ENCODE measurements at places on chromosomes 5 and 9. TPM values are rescaled to one million over a fixed set of nuclear protein-coding genes. Genes with fewer than 3 reads are reported as not detected.

DNA sequence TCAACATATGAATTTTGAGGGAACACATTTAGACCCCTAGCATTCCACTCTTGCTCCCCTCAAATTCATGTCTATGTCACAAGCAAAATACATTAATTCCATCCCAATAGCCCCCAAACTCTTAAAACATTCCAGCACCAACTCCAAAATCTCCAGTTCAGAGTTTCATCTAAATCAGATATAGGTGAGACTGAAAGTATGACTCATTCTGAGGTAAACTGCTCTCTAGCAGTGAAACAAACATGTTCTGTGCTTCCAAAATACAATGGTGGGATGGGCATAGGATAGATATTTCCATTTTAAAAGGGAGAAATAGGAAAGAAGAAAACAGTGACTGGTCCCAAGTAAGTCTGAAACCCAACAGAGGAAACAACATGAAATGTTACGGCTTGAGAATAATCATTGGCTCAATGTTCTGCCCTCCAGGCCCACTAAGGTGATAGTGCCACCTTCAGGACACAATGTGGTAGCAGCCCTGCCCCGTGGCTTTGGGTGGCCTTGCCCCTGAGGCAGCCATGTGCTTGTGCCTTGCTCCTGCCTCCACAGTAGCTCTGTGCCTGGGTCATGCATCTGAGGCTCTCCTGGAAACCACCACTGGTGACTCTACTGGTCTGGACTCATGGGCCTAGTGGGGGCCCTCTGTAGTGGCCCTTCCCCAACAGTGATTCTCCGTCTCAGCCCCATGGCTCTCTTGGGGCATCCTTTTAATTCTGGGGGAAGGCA lies 36.4 kb upstream of the IPPK start:
- DNase-seq, result no peak

Gene CARD19
- polyA plus RNA-seq, result 37.3 TPM

DNA sequence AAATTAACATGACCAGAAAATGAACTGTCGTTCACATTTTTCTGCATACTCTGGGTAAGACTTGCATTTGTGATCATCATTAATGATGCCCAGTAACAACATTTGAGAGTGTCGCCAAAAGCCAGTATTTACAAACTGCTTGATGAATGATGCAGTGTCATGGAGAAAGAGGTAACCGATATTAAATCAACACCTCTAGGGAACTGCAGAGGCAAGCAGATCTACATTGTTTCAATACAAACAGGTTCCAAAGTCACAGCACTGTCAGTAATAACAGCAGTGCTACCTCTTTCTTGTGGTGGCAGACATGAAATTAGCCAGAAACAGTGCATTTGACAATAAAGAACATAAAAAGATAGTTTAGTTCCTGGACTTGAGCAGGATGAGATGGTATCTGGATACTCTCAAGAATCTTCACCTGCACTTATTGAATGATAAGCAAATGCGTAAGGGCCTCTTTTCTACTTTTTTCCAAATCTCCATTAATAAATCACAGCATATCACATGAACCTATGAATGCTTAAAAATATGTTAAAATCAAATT lies 456.6 kb downstream of the ARHGEF28 start:
- DNase-seq, result no peak

DNA sequence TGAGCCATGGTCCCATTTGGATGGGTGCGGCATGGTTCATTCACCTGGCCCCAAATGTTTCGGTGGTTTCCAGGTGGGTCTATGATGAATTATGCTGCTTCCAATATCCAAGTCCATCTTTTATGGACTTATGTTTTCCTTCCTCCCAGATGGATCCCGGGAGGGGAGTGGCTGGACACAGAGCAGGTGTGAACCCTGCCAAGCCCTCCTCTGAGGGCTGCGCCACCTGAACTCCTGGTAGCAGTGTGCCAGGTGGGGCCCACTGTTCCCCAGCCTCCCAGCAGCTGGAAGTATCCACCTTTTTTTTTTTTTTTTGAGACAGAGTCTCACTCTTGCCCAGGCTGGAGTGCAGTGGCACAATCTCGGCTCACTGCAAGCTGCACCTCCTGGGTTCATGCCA lies 42.9 kb downstream of the WNK2 start:
- DNase-seq, result no peak

Gene NSMF
- polyA plus RNA-seq, result 2.7 TPM

DNA sequence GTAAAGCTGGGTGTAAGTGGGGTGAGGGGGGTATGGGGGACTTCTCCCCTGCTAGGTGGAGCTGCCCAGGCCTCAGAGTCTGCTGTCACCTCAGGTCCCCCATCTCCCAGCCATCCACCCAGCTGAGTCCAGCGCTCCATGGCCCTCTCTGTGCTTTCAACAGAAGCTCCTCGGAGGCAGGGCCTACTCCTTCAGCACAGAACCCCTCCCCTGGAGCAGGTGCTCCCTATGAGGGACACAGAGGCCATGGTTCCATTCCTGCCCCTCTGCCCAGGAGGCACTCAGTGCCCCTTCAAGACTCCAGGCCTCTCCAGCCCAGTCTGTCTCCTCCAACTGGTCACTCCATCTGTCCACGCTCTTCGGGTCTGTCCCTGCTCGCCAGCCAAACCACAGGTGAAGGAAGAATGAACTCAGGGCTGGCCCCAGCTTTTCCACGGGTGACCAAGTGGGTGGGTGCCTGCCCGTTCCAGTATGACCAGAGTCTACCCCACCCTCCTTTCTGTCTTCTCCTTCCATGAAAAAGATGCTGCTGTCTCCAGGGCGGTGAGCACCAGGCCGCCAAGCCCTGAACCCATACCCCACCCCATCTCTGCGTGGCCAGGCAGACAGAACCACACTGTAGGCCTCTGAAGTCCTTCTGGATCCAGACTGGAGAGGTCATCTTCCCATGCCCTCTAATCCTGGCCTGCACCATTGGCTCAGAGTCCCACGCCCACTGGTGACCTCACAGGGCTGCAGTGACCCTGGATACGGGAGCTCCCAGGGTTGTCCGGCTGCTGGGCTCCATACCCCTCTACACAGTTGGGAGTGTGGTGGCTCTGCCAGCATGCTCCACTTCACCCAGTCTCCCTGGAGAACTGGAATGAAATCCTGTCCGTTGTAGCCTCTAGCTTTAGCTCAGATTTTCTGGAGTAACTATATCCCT lies 11.9 kb downstream of the GBGT1 start:
- DNase-seq, result no peak

GRCh38 chr9:2461892-2462291 lies 159.7 kb upstream of the VLDLR start:
- no peak for DNase-seq

GRCh38 chr9:20340511-20340861 lies 281.8 kb downstream of the MLLT3 start:
- DNase-seq, result no peak

DNA sequence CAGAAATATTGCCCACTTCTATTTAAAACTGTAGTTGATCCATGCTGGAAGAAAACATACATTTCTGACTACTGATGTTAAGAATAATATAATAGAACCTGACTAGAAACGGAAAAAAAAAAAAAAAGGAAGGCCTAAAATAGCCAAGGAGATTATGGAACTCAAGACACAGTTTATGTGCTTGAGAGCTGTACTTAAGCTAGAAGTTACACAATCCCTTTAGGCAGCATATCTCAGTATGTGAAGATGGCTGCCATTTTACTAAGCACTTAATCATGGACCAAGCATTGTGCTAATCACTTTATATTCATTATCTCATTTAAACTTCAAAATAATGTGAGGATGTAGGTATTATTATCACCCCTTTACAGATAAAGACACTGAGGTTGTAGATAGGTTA lies 73.0 kb upstream of the NR4A3 start:
- DNase-seq, result no peak

Gene LCN15
- not detected for polyA plus RNA-seq

DNA sequence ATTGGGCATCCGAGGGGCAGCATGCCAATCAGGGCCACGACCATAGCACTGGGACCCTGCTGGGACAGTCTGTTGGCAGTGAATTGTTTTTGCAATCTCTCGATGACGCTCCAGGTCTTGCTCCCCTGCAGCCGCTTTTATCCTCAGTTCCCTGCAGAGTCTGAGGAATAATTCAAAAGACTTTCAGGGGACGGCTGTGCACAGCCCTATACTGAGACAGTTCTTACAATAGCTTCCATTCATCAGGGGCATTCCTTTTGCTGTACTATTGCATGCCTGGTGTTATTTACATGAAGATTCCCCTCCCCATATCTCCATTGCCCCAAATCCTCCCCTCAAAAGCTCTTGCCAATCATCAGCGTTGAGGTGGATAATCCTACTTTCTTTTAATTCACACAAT lies 163.3 kb upstream of the WWC1 start:
- no peak for DNase-seq

Gene FSTL4
- polyA plus RNA-seq, result not detected

- no peak for DNase-seq
These were observed 186.7 kb downstream of the MARCHF11 start for GRCh38 chr5:15992918-15993317.

Gene THG1L
- polyA plus RNA-seq, result 8.4 TPM

- no peak for DNase-seq
These were observed 244.1 kb downstream of the ADGRV1 start for GRCh38 chr5:90802474-90803317.

DNA sequence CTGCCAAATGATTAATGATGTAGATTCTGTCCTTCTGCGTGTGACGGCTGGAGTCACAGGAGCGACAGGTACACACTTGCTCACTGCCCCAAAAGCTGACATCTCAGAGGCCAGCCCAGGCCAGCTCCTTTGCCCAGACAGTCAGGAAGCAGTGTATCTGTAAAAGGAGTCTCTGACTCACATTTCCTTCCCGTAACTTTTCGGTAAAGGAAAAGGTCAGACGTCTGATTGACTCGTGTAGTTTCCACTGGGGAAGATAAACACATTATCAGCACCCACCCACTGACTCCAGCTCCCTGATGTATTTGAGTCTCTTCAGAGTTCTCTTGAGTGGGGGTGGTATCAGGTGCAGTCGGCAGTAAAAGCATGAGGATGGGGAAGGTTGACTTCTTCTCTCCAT lies 64.4 kb upstream of the WWC1 start:
- no peak for DNase-seq

DNA sequence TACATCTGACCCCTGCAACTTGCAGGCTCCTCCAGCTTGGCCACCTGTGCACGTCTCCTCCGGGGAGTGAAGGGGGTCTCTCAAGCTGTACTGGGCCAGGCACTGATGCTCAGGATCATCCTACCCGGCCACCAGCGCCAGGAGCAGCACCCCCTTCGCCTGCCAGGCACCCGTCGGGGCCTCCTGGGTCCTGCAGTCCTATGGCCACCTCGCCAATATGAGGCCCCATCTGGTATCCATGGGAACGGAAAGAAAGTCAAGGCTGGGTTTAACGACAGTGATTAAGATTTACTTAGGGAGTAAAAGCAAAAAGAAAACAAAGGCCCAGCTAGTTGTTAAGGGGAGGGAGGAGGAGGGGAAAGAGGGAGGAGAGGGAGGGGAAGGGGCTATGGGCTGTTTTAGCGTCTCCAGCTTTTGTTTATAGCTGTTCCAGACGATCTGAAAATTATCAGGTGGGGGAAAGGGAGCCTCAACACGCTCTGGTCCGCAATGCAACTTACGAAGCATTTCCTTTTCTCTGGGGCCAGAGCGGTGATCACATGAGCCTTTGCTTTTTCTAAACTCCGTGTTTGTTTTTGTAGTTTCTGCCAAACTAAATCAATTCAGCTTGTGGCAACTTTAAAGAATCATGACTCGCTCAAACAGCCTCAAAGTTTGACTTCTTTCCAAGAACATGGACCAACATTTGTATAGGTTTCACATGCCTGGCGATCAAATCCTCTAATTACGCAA lies 132.4 kb downstream of the ROR2 start:
- no peak for DNase-seq

DNA sequence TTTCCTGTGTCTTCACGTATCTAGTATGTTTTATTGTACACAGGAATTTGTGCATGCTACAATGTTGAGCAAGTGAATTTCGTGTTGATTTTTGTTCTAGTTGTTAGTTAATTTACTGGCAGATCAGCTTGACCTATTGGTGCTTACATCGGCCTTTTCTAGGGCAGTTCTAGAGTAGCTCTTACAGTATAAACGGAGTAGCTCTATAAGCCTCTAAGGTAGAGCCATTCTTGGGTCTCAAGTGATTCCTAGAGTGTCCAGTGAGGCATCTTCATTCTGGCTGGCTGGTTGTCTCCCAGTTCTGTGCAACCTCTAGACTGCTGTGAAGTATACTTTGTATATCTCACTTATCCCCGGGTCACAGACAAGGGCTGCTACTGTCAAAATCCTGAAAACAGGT lies 364.6 kb downstream of the CDH10 start:
- no peak for DNase-seq

- no peak for DNase-seq
These were observed 346.3 kb downstream of the TMEM167A start for GRCh38 chr5:82730913-82731312.

GRCh38 chr5:132462856-132463745 lies 27.5 kb downstream of the IRF1 start:
- DNase-seq, result no peak
